HS-27A (cell line): ENCODE measurements at places on chromosomes 12 and 14.

- DNase-seq, result no peak
Observed at GRCh38 chr14:33714527-33715226, 236.2 kb downstream of the EGLN3 start.

DNA sequence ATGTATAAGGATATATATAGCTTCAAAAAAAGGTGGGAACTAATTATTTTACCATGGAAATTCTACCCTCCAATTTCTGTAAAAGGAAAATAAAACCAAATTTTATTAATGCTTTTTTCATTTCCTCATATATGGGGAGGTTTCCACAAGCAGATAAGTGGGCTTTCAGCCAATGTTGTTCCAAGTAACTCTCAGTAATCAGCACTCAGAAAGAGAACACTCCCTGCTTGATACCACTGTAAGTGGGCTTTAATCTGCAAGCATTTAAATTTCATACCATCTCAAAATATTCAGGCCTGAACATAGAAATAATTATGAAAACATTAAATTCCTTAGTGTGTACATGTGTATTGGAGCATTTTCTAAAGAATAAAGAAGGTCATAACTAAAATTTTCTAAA, 827.6 kb downstream of the C12orf50 start:
- DNase-seq, result no peak

- DNase-seq, result no peak
Observed at GRCh38 chr14:102390064-102390855, 27.5 kb downstream of the TECPR2 start.

GRCh38 chr12:57726884-57727757, 11.4 kb downstream of the AGAP2 start:
- DNase-seq, result no peak

DNA sequence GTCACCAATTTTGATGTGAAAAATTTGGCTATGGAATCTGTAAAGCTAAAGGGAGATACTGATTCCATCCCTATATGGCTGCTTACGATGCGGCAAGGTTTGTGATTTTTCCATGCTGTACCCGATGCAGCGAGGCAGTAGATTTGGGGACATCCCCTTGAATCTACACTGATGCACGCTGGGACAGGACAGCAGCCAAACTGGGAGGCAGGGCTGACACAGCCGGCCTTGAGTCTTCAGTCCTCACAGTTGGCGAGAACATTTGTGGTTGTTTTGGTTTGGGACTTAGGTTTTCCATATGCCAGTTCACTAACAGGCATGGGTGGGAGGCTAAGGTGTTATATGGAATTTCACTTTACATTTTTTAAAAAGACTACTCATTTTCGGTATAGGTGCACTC, 3.8 kb downstream of the GALNT16 start:
- DNase-seq, result no peak

DNA sequence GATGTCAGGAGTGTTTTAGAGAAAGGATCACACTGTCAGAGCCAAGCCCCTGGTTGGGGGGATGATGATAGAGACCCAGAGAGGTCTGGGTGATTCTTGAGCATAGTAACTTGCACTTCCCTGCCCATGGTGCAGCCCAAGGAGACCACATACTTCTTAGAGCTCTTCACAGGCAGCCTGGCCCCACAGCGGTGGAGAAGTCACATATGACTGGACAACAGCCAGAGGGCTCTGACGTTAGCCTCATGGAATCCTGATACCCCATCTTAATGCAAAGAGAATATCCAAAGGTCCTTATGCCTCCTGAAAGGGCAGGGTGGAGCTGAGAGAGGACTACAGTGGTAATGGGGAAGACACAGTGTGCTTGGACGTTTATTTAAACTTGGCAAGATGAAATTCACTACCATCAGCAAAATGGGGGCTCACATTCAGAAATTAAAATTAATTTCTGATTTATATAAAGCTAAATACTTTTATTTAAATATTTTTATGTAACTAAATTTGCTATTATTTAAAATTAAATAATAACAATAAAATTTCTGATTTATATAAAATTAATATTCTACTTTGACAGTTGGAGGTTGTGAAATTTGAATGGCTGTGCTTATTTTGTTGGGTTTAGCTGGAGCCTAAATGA, 131.3 kb downstream of the KTN1 start:
- peak; percentile 80 for DNase-seq
